Upper lobe of left lung (tissue), 6 donors: ENCODE measurements at places on chromosomes 2 and 18. TPM values are rescaled to one million over a fixed set of nuclear protein-coding genes. Genes with fewer than 3 reads are reported as not detected.

DNA sequence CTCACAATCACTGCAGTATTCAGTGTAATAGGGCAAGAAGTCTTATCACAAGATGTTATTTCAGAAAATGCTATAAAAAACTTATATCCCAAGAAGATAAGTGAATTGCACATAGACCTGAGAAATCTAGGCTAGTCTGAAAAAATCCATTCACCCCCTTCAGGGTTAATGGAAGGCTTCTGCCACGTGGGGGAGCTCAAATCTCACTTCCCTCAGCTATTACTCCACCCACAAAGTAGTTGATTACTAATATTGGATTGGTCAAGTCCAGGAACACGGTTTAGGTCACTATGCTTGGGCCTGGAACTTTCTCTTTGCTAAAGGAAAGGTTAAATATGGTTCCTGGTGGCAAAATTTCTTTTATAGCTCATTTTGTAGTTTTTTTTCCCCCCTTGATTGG lies 51.2 kb upstream of the ADAM23 start:
- DNase-seq = no peak

DNA sequence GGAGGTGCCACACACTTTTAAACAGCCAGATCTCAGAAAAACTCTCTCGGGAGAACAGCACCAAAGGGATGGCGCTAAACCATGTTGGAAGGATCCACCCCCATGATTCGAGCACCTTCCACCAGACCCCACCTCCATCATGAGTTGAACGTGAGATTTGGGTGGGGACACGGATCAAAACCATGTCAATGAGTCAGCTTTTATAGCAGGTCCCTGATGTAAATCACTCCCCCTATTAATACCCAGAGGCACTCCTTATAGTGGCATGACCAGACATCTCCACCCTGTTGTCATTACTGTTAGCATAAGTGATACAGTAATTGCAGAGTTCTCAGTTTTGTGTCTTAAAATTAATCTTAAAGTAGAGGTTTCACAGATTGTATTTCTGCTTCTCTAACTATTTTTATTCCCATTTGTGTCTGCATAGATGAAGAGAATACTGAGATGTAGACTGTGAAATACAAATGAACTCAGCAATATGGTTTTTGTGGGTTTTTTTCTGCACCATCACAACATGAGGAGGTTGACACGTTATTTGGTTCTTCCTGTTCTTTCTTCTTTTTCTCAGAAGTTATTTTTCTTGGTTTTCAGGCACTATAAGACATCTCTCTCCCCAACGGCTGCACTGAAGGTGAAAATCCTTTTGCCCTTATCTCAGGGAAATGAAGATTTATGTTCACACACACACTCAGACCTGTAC lies 218.2 kb downstream of the ARL4C start:
- no peak for DNase-seq

DNA sequence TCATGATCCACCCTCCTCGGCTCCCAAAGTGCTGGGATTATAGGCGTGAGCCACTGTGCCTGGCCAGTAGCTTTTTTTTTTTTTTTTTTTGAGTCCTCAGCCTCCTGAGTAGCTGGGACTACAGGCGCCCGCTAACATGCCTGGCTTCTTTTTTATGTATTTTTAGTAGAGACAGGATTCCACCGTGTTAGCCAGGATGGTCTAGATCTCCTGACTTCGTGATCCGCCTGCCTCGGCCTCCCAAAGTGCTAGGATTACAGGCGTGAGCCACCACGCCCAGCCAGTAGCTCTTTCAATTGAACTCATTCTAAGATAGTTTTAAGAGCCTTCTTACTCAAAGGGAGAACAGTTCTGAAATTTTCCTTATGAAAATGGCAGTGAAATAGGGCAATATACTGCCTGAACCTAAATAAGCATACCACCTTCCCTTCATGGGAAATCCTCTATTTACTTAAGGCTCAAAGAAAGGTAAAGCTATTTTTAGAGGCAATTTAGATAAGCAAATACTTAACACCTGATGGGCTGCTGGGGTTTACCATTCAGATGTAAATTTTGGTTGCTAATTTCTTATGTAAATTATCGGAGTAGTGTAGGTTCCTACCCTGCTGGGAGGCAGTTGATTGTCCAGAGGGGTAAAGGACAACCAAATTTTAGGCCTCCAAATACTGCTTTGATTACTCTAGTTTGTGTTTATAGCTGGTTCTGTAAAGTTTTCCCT lies 144.7 kb downstream of the GREB1L start:
- no peak for DNase-seq

DNA sequence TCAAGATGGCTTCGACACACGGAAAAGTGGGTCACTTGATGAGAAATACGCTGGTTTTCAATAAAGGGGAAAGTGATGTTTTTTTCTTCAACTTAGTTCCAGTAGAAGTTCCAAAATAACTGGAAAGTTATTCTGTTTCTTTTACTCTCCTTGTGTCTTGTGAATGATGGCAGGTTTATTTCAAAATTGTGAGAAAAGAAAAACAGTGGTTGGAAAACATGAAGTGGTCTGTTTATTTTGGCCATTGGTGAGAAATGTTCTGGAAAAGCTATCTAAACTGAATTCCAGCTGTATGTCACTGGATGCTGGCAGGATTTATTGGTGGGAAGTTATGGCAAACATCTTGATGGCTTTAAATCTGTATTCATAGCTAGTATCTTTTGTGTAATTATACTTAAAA lies 484.1 kb downstream of the DCC start:
- no peak for DNase-seq

DNA sequence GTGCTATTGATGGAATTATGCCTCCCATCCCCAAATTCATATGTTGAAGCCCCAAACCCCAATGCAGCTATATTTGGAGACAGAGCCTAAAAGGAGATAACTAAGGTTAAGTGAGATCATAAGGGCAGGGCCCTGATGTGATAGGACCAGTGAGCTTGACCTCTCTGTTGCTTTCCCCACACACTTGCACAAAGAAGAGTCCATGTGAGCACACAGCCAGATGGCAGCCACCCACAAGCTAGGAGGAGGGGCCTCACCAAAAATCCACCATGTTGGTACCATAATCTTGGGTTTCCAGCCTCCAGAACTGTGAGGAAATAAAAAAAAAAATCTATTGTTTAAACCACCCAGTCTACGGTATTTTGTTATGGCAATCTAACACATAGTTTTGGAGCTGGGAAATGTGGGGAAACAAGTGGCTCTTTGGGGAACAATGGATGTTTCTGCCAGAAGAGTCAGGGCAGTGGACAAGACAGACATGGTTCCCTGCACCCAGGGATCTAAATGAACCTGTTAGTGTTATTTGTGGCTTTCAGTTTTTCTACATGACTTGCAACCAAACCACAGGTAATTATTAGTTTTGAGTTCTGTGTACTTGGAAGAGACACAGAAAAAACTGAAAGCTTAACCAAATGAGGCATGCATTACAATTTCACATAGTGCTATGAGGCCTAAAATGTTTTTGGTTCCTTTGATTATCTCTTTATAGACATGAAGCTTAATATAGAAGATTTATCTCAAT lies 259.1 kb downstream of the LTBP1 start:
- DNase-seq = no peak

DNA sequence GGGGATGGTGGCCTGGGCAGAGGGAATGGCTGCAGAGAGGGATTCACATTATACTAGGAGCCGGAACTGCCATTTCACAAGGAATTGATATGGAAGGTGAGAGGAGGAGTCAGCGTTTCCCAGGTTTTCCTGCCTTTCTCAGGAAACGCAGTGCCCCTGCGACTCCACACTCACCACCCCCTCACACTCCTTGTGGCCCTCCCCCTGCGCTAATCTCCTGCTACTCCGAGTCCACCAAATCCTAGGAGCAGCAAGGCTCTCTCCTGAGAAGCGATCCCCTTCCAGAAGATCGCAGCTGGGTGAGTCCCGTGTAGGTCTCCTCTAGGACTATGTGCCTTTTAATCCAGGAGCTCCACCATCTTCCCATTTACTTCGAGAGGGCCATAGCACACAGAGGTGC lies 140.6 kb downstream of the VAPA start:
- DNase-seq = no peak

- DNase-seq = no peak
Observed at GRCh38 chr2:102979429-102979828, 217.6 kb downstream of the TMEM182 start.

- no peak for DNase-seq
Observed at GRCh38 chr2:47014564-47015051, 99.0 kb upstream of the MCFD2 start.

GRCh38 chr2:79223539-79223938 lies 64.0 kb upstream of the REG3A start:
- DNase-seq = no peak

DNA sequence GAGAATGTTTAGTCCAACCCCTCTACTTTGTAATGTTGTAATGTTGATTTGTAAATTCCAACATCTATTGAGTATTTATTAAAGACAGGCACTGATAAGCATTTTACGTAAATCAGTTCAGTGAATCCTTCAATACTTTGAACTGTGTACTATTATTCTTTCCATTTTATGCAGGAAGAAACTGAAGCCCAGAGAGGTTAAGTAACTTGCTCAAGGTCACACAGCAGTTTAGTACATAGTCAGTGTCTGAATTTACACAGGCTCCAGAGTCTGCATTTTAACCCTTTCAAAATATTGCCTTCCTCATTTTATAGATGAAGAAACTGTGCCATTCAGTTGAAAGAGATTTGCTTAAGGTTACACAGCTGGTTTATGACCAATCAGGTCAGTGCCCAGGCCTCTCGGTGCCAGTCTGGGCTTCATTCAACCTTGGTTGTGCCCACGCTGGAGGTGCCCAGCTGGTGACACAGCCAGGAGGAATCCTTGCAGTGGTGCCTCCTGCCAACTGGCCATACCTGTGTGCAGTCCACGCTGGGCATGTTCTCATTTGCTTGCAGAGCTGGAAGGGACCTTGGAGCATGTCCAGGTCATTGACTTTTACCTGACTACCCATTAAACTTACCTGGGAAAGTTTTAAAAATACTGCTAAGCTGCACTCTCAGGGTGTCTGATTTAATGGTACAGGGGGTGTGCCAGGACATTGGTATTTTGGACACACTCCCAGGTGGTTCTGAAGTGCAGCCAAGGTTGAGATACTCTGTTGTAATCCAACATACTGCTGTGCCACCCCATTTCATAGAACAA lies 74.3 kb upstream of the CYRIA start:
- DNase-seq = no peak

- DNase-seq = no peak
Observed at GRCh38 chr2:198135481-198135934, 331.1 kb downstream of the PLCL1 start.

- no peak for DNase-seq
Observed at GRCh38 chr2:39492095-39492590, 55.1 kb upstream of the MAP4K3 start.

GRCh38 chr2:195428673-195429072 lies 228.4 kb upstream of the SLC39A10 start:
- no peak for DNase-seq

- peak; percentile 77 for DNase-seq
Observed at GRCh38 chr18:48944634-48945033, 6.1 kb downstream of the SMAD7 start.

- DNase-seq = no peak
Observed at GRCh38 chr2:105320651-105321215, 8.8 kb downstream of the TGFBRAP1 start.

- DNase-seq = peak; percentile 78
Observed at GRCh38 chr2:10368491-10369231, 66.0 kb downstream of the HPCAL1 start.

GRCh38 chr2:177165721-177166711 lies 46.6 kb upstream of the HNRNPA3 start:
- no peak for DNase-seq

DNA sequence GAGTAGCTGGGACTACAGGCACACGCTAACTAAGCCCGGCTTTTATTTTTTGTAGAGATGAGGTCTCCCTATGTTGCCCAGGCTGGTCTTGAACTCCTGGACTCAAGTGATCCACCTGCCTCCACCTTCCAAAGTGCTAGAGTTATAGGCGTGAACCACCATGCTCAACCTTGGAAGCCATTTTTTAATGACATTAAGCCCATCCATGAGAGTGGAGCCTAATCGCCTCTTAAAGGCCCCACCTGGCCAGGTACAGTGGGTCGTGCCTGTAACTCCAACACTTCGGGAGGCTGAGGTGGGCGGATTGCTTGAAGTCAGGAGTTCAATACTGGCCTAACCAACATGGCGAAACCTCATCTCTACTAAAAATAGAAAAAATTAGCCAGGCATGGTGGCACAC lies 41.6 kb upstream of the TFCP2L1 start:
- DNase-seq = no peak

DNA sequence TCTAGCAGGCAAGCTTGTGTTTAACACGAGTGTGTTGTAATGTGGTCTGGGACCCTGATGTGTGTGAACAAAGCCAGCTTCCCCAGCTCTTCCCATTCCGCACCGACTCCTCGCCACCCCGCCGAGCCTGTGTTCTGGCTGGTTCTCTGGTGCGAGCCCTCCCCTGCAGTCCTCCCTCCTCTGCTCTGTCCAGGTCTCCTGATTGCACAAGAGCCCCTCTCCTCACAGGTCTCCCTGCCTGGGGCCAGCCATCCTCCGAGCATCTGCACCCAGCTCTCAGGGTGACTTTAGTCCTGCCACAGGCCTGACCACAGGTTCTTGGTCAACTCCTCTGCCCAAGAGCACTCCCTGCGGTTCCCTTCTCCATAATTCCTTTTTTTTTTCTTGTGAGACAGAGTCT lies 13.2 kb downstream of the SLC66A3 start:
- no peak for DNase-seq

Gene SERPINB5
- 0.98 TPM for total RNA-seq

Gene STARD6
- not detected for total RNA-seq

Gene SERPINB2
- total RNA-seq = not detected

Gene ITGB6
- 73.5 TPM for total RNA-seq

Gene ARHGEF33
- total RNA-seq = 1.8 TPM

Gene CROCC2
- 3.0 TPM for total RNA-seq

Gene ANKRD39
- total RNA-seq = 13.6 TPM

Gene IL1A
- total RNA-seq = 3.0 TPM

Gene TLK1
- 21.9 TPM for total RNA-seq

Gene NTSR2
- not detected for total RNA-seq

Gene TSPYL6
- not detected for total RNA-seq

Gene IL37
- total RNA-seq = not detected

Gene MYO3B
- 0.09 TPM for total RNA-seq
